ENCODE measurements at places on chromosomes 3 and 15. TPM values are rescaled to one million over a fixed set of nuclear protein-coding genes. Genes with fewer than 3 reads are reported as not detected.

FGF7 gene
- total RNA-seq, result 0.69 TPM

HIGD2B gene
- total RNA-seq, result not detected

PDCD7 gene
- 22.1 TPM for total RNA-seq

CEP19 gene
- 11.8 TPM for total RNA-seq

C3orf22 gene
- not detected for total RNA-seq

SGO1 gene
- 3.5 TPM for total RNA-seq

TM6SF1 gene
- total RNA-seq, result 5.8 TPM

CYP19A1 gene
- total RNA-seq, result 7.2 TPM

MINAR1 gene
- total RNA-seq, result 41.8 TPM

KLF13 gene
- 32.1 TPM for total RNA-seq

TIMP4 gene
- total RNA-seq, result 11.1 TPM

PARP14 gene
- total RNA-seq, result 15.0 TPM

COL6A5 gene
- 0.69 TPM for total RNA-seq

XIRP1 gene
- total RNA-seq, result under 0.01 TPM

RTP2 gene
- not detected for total RNA-seq

SEMA3G gene
- 4.4 TPM for total RNA-seq

VEPH1 gene
- 26.1 TPM for total RNA-seq

SAMMSON gene
- 0.23 TPM for total RNA-seq

PLA2G4D gene
- total RNA-seq, result under 0.01 TPM

CFAP91 gene
- total RNA-seq, result 12.9 TPM

CCR1 gene
- 3.2 TPM for total RNA-seq

UBA7 gene
- 8.3 TPM for total RNA-seq

BCHE gene
- total RNA-seq, result 38.1 TPM

DUOXA1 gene
- total RNA-seq, result not detected

RPN1 gene
- 245 TPM for total RNA-seq

LRRN1 gene
- total RNA-seq, result 61.1 TPM

ITPKA gene
- total RNA-seq, result 0.69 TPM

MUC13 gene
- not detected for total RNA-seq

TNFAIP8L3 gene
- 5.5 TPM for total RNA-seq

SYNPR gene
- total RNA-seq, result 105 TPM

U2SURP gene
- 119 TPM for total RNA-seq

ITIH1 gene
- not detected for total RNA-seq

INSYN1 gene
- 36.0 TPM for total RNA-seq

BSN gene
- 11.5 TPM for total RNA-seq

ZDHHC23 gene
- 11.3 TPM for total RNA-seq

FEZF2 gene
- total RNA-seq, result 1.6 TPM

PARL gene
- 26.3 TPM for total RNA-seq

ALDH1L1 gene
- 8.5 TPM for total RNA-seq

ARRDC4 gene
- total RNA-seq, result 34.4 TPM
